Daoy (cell line): ENCODE measurements at places on chromosomes 11 and 22. TPM values are rescaled to one million over a fixed set of nuclear protein-coding genes. Genes with fewer than 3 reads are reported as not detected.

The IFITM1 gene
- 1.2 TPM in 2 replicates for total RNA-seq

The SCN3B gene
- 0.24 and 0.34 TPM in 2 replicates for total RNA-seq

The GRK3 gene
- total RNA-seq, result 2.5 and 4.8 TPM in 2 replicates

- DNase-seq, result peak; percentile 95
Observed at GRCh38 chr22:30212363-30212995, 34.1 kb downstream of the LIF start.

GRCh38 chr22:27099946-27100722 lies 442.7 kb downstream of the MIAT start:
- DNase-seq, result no peak

DNA sequence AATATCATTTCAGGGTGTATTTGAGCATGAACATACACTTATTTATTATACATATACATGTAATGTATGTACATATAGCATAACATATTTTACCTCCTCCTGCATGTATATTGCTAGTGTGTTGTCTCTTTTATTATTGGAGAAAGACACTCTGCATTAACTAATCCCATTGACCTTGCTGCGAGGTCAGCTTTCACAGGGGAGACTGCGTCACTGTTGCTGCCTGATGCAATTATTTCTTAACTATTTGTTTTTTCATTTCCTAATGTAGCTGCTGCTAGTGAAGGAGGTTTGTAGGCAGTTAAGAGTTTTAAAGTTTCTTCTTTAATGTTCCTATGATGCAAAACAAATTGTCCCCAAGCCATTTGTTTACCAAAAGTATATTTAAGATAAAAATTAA lies 185.4 kb upstream of the CNTN5 start:
- no peak for DNase-seq
